ENCODE measurements at places on chromosomes 16 and 17.

DNA sequence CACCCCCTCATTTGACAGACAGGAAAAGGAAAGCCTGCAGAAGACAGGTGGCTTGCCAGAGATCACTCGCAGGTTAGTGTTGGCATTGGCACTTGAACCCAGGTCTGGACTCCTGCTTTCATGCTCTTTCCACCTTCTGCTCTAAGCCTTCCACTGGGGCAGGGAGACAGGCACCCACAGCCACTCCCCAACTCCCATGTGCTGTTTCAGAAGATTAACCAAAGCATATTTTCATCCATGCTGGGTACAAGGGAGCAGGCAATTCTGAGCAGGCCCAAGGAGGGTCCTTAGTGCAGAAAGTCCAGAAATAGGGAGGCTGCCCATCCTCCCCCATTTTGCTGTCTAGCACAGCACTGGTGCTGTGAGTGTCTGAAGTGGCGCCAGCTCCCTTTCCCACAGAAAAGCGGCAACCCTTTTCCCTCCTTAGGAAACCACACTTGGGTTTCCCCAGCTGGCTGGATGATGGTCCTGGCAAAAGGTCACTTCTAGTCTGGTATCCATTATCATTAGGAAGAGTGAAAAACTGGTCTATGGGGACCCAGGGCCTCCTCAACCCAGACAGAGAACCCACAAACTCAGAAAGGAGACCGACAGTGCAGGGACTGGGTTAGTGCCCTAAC, 2.0 kb upstream of the CAVIN1 start:
- DNase-seq: peak; percentile 56

GRCh38 chr16:28108590-28109247, 45.2 kb upstream of the GSG1L start:
- no peak for DNase-seq

GRCh38 chr17:42653179-42654124, 5.6 kb upstream of the TUBG2 start:
- DNase-seq: peak; percentile 84

GRCh38 chr17:35376245-35376644, 2.8 kb upstream of the SLFN11 start:
- no peak for DNase-seq

DNA sequence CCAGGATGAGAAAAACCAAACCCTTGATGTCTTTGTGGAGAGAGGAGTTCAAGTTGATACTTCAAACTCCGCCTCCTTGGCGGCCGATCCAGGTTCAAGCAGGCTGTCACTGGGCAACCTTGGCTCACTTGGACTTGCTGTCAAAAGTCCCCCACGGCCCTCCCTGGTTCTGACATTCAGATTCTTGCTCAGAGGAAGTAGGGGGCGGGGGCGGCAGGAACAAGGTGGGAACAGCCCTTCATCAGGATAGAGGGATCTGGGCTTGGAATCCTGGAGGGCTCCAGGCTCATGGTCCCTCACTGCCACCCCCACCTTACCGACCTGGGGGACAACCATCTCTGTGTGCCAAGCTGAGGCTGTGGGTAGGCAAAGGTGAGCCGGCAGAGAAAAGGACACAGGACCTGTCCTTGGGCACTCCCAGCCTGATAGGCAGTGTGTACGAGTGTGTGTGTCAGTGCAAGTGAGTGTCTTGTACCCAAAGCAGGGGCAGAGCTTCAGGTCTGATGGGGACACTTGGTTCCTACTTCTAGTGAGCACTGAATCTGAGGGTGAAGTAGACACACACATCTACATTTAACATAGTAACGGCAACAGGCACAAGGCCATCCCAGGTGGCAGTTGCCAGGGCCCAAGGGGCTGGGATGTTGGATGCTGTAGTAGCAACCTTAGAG, 6.6 kb upstream of the TSPOAP1 start:
- no peak for DNase-seq

DNA sequence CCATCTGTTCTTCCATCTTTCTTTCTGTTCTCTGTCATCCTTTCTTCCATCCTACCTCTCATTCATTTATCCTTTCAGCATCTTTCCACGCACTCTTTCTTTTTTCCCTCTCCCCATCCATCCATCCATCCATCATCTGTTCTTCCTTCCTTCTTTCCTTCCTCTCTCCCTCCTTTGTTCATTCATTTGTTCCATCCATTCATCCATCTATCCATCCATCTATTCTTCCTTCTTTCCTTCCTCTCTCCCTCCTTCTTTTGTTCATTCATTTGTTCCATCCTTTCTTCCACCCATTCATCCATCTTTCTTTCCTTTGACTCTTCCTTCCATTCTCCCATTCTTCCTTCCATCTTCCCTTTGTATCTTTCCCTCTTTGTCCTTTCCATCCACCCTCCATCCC, 39.2 kb downstream of the ARHGAP23 start:
- DNase-seq: no peak

GRCh38 chr17:77628035-77628434, 330.5 kb upstream of the TNRC6C start:
- no peak for DNase-seq

DNA sequence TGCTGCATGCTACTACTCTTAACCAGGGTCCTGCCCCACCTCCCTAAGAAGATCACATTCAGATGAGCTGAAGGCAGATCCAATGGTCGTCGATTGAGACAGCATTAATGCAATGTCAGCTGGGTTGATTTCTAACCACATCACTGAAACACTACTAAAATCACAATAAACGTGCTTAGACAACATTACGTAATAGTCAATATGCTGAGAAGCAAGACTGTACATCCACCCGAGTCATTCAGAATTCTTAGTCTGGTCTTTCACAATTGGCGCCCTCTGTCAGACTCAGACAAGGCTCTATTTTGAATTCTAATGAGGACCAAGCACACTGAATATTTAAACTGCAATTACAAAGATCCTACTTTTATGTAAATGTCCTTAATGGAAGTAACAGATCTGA, 205.2 kb downstream of the STX8 start:
- DNase-seq: no peak

- DNase-seq: no peak
Observed at GRCh38 chr17:55159251-55159650, 105.5 kb upstream of the HLF start.

DNA sequence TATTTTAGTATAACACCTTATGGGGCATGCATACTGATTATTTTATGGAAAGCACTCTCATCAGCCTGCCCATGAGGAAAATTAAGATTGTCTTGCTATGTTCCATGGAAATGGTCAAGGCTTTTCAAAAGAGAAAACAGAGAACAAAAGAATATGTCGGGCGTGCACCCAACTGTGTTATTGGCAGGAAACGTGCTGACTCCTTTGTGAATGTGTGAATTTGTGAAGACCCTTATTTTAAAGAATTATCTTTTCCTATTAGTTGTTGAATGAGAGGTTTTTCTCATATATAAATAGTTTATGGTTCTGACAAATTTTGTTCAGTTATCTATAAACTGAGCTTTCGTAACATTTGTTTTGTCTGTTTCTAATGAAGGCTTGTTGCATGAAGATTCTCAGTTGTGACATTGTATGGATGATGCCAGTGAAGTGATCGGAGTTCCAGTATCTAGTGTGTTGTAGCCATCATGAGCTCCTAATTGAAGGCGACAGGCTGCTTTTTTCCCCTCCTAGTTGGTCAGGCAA, 180.0 kb downstream of the BCAS3 start:
- no peak for DNase-seq

DNA sequence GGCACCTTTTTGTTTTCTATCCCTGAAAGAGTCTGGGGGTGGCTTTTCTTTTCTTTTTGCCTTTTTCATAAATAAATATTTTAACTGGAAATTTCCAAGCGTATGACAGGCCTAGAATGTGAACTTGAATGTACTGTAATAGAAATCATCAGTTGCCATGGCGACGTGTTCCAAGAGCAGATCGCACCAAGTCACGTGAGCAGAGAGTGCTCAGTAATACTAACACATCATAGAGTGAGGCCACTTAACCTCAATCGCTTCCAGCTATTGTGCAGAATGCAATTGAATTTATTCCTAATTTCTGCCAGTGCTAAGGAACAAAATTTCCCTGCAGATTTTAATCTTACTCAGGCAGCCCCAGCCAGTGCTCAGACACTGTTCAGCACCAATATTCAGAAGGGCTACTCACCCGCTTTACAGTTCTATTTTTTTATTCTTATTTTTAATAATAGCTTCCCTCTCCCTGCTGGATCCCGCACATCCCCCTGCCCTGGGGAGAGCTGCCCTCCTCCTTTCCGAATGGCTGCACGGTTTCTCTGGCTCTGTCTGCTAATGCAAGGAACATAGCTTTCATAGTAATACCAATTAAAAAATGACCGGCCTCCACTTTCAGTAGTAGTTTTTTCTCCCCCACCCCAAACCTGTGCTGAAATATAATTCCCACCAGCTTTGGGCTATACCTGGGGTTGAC, 26.2 kb upstream of the PMFBP1 start:
- no peak for DNase-seq

- no peak for DNase-seq
Observed at GRCh38 chr16:68236826-68237242, 907 bp upstream of the ESRP2 start.

DNA sequence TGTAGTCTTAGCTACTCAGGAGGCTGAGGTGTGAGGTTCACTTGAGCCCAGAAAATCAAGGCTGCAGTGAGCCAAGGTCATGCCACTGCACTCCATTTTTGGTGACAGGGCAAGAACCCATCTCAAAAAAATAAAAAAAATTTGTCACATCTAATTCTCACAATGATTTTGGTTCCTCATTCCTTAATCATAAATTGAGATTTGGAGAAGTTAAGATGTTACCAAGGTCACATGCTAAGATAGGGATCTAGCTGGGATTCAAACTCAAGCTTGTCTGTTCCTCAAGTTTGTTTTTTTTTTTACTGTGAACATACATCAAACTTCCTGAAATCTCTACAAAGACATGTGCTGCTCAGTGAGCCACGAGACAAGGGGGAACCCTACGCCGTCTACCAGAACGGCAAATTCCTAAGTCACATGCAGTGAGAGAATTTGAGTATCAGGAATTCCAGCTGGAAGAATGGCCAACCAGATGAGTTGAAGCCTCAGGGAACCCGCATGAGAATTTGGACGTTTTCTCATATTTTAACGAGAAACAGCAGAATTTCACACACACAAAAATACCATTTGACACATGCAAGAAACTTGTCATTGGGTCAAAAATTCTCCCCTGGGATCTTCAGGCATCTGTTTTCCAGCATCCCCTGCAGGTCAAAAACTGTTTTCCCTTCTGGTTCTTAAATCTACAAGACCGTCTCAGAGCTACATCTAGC, 414.1 kb upstream of the GOT2 start:
- no peak for DNase-seq

GRCh38 chr17:6525731-6526130, 30.6 kb downstream of the PITPNM3 start:
- no peak for DNase-seq

GRCh38 chr16:13332713-13333255, 431.4 kb downstream of the SHISA9 start:
- DNase-seq: no peak

- DNase-seq: peak; percentile 32
Observed at GRCh38 chr16:89341697-89342694, 124.5 kb downstream of the ZNF778 start.

- peak; percentile 100 for DNase-seq
Observed at GRCh38 chr17:17972126-17972951, at the start of the genes DRC3 and TOM1L2. TSS of gene DRC3 (plus strand) at chr17:17972862. CDS start at chr17:17977599, 4,737 bp downstream. TSS of gene TOM1L2 (minus strand) at chr17:17972400. CDS start at chr17:17972313, 87 bp downstream.

DNA sequence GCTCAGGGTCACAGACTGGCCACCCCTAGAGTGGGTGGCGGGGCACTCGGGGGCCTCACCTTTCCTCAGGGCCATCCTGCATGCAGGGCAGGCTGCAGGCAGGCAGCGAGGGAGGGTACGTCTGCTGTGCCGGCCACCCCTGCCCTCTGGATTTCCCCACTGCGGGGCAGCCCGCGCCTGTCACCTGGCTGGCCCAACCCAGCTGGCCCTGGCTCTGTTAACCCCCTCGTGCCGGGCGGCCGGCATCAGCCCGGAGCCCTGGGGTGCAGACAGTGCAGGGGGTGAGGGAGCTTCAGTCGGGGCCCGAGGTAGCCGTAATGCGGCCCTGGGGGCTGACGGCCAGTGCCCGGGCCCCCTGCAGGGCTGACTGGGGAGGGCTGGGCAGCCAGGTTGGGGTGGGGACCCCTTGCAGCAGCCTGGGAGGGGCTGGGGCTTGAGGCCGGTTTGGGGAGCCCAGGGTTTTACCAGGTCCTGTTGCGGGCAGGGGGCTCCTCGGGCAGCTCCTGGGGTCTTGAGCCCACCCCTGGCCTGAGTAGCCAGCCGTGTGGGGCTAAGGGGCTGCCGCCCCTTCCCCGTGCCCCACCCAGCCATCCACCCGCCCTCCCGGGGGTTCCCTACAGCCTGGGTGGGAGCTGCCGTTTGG, at the start of gene IGFALS:
TSS of gene IGFALS (minus strand) at position 128 of the 643 bp plus-strand sequence. CDS start at position 75, 53 bp downstream.
- no peak for DNase-seq

DNA sequence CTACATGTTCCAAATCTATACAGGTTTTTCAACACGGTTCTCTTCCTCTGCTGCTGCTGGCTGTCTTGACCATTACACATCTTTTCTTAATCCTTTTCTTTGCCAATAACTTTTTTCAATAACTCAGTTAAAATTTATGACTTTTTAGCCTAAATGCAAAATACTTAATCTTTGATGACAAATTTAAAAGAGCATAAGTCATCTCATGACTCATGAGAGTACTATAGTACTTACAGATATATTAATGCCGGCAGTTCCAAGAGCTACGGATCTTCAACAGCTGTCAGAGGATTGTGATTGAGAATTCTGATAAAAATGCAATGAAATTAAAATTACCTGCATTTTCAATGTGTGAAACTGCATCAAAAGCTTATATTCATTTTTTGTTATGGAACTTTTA, 105.5 kb downstream of the KPNA2 start:
- DNase-seq: no peak

DNA sequence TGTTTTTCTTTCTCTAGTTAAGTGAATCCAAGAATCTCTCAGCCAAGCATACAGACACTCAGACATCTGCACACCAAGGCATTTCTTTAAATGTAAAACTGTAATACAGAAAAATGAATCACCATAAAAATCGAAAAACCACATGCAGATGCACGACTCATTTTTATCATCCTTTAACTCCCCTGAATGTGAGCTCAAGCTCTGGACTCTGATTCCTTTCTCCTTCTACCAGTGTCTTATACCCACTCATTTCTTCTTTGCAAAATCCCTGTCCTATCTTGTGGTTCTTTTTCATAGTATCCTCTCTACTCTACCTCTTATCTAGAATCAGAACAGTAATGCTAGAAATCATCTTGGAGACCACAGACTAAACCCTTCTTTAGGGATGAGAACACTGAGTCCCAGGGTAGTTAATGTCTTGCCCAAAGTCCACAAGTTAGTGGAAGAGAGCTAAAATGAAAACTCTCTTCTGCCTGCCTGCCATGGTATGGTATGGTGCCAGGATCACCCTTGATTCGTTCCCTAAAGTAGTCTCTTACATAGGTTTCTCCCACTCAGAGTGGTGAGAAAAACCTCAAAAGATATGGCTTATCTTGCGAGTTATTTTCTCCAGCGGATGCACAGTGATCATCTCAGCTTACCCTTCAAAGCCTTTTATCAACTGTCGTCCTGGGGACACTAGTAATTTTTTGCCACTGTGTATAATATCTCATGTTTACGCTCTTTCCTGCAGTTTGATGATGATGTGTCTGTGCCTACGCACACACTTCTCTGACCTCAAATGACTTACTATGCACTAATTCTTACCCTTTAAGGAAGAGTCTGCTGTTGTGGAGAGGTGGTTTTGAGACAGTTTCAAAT, 30.2 kb downstream of the BRD7 start:
- DNase-seq: no peak

GRCh38 chr16:62644030-62644812, 608.0 kb upstream of the CDH8 start:
- DNase-seq: no peak

Measured in right forelimb (tissue), 1 donor.